ENCODE measurements at places on chromosomes 1 and 21. TPM values are rescaled to one million over a fixed set of nuclear protein-coding genes. Genes with fewer than 3 reads are reported as not detected.

SPRR2E gene
- total RNA-seq = not detected

HRNR gene
- not detected for total RNA-seq

TCHHL1 gene
- total RNA-seq = not detected

DNALI1 gene
- total RNA-seq = 11.5 TPM

CLCA4 gene
- total RNA-seq = 0.86 TPM

FAM72C gene
- 0.42 TPM for total RNA-seq

KRTAP7-1 gene
- total RNA-seq = not detected

GOLPH3L gene
- total RNA-seq = 52.6 TPM

PGLYRP3 gene
- total RNA-seq = not detected

IGSF5 gene
- 2.0 TPM for total RNA-seq

RNF186 gene
- total RNA-seq = not detected

ADAMTS4 gene
- 42.6 TPM for total RNA-seq

AIRE gene
- not detected for total RNA-seq

RORC gene
- total RNA-seq = 14.5 TPM

RAD54L gene
- 0.39 TPM for total RNA-seq

COL8A2 gene
- total RNA-seq = 8.0 TPM

NCAM2 gene
- total RNA-seq = 3.7 TPM

HES2 gene
- total RNA-seq = 2.1 TPM

FGR gene
- total RNA-seq = 17.2 TPM

SPATA1 gene
- total RNA-seq = 0.96 TPM

ABCA4 gene
- total RNA-seq = 1.8 TPM

DMRTB1 gene
- total RNA-seq = not detected

LEFTY1 gene
- 0.60 TPM for total RNA-seq

HPCAL4 gene
- total RNA-seq = not detected

TATDN3 gene
- 11.0 TPM for total RNA-seq

LCA5L gene
- 3.0 TPM for total RNA-seq

CNKSR1 gene
- total RNA-seq = 40.6 TPM

AQP10 gene
- total RNA-seq = not detected

IQGAP3 gene
- total RNA-seq = 0.68 TPM

OR2L2 gene
- total RNA-seq = 0.29 TPM

TTC34 gene
- 3.0 TPM for total RNA-seq

SRGAP2C gene
- 26.3 TPM for total RNA-seq

NR0B2 gene
- total RNA-seq = not detected

FCN3 gene
- 2.1 TPM for total RNA-seq

FAM151A gene
- not detected for total RNA-seq

SUSD4 gene
- total RNA-seq = 21.9 TPM

ENAH gene
- 104 TPM for total RNA-seq

SDC3 gene
- total RNA-seq = 68.2 TPM

CDCP2 gene
- total RNA-seq = 0.83 TPM

Data from ureter (tissue), 1 donor.